ENCODE measurements at places on chromosomes 11 and 22.
A peak's percentile ranks its signal among the peaks of the same experiment; 100 is the strongest.

- no peak for DNase-seq
Observed at GRCh38 chr22:48391820-48392219, 1435.9 kb downstream of the BRD1 start.

- no peak for DNase-seq
Observed at GRCh38 chr11:120146413-120147093, 8.6 kb upstream of the TRIM29 start.

GRCh38 chr11:126133901-126134300, 71.2 kb upstream of the CDON start:
- no peak for DNase-seq

- DNase-seq, result no peak
Observed at GRCh38 chr22:39182478-39183030, 30.1 kb upstream of the CBX7 start.

DNA sequence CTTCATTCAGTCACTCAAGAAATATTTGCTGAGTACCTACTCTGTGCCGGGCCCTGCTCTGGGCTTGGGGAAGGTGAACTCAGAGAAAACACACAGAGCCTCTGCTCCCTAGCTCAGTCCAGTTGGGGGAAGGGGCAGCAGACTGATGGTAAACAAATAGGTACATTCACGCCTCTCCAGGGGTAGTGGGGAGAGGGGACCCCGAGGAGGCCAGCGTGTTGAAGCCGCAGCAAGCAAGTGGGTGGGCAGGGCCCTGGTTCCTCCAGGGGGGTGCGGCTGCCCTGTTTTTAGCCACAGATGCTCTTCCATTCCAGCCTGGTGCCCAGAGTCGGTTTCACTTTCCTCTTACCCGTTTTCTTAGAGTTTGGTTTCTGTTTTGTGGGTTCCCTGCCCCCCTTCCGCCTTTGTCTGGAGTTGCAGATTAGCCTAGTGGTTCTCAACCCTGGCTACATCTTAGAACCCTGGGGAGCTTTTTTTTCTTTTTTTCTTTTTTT, 8.7 kb downstream of the DRAP1 start:
- DNase-seq, result peak; percentile 94

GRCh38 chr22:37241351-37242142, 2.5 kb downstream of the RAC2 start:
- DNase-seq, result no peak

- DNase-seq, result no peak
Observed at GRCh38 chr22:42680648-42681047, 31.5 kb upstream of the CYB5R3 start.

- no peak for DNase-seq
Observed at GRCh38 chr11:124863826-124864165, 1.4 kb upstream of the ROBO3 start.

DNA sequence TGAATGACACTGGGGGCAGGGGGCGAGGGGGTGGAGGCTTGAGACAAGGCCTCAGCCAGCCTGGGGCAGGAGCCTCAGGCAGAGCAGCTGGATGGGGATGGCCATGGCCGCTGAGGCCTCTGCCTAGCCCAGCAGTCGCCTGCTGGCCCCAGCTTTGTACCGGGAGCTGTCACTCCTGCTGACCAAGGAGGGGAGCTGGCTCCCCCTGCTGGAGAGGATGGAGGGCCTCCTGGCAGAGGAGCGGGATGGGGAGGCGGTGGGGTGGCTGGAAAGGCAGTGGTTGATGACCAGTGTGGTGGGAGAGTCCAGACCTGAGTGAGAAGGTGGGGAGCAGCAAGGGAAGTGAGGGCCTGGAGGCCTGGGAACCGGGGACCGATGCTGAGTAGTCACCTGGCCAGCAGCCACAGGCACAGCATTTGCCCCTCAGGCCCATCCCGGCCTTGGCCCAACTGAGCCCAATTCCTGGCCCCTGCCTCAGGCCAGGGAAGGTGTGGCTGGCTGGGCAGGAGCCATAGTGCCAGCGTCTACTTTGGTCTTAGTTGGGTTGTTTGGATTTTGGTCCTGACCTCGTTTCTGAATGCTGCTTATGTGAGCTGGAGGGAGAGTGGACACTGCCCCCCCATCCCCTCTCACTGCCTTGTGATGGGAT, 6.0 kb upstream of the SUSD2 start:
- DNase-seq, result peak; percentile 42

GRCh38 chr11:71843858-71844257, 10.9 kb downstream of the DEFB108B start:
- DNase-seq, result no peak

- DNase-seq, result no peak
Observed at GRCh38 chr11:22761066-22761465, 68.5 kb downstream of the SVIP start.

DNA sequence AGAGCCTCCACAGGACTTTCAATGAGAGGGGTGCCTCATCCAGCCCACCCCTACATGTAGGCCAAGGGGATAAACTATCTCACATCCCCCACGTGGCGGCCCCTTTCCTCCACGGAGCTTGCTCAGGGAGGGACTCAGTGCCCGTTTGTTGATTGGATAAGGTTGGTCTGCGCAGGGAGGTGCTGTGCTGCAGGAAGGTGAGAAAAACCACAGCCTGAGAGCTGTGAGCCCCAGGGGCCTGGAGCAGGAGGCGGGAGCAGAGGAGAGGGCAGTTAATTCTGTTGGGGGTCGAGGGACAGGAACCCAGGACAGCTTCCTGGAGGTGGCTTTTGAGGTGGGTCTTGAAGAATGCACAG, 31.9 kb upstream of the ATXN10 start:
- DNase-seq, result no peak

DNA sequence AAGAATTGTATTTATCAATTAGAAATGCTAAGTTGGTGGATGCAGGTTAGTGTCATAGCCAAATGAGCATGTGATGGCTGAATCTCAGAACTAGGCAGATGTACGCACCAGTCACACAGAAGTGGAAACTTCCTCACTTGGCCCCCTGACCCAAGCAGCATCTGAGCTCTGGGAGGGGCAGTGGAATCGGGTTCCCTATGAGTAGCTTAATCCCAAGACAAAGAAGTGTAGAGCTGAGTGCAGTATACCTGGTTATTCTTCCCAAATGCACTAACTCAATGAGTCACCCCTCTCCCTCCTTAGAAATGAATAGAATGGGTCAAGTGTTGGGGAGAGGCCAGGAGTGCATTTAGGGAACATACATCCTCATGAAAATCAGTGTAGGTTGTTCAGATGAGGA, 224.6 kb downstream of the FAT3 start:
- DNase-seq, result no peak

DNA sequence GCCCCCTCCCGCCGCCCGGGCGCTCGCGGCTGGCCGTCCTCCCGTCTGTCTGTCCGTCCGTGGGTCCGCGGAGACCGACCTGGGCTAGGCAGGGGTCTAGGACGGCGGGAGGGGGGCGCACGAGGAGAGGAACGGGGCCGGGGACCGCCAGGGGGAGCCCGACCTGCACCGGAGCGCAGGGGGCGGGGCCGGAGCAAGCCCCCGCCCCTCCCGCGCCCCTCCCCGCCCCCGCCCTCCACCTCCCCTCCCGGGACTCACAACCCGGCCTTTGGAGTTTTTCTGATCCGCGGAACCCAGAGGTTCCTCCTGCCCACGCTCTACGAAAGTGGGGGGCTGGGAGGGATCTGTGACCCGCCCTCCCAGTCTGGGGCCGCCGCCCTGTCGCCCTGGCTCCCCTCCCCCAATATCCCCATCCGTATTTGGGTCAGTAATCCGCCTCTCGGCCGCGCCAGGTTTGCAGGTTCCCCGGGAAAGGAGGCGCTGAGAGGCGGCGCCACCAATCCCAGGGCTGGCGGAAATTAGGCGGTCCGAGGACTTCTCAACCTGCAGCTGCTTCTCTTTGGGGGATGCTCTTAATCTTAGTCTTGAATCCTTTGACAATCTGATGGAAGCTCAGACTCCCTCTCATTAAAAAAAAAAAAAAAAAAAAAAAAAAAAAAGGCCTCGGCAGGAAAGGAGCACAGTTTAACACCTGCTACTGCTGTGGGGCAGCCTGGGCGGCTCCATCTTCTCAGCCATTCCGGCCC, 925 bp upstream of the KCNJ11 start:
- peak; percentile 83 for DNase-seq

DNA sequence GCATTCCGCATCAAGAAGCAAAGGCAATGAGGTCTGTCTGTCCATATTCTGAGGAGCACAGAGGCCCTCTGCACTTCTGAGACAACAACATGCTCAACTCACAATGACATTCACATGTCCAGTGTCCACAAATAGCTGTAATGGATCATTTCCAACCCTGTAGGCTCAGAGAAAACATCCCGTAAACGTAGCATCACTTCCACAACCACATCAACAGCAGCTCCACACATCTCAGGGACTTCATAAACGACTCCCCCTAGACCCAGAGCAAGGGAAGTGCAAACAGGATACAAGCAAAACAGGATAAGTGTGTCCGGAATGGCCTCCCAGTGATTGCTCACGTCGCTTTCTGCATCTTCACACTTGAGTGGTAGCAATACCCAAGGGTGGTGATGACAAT, 100.2 kb downstream of the SYN3 start:
- no peak for DNase-seq

DNA sequence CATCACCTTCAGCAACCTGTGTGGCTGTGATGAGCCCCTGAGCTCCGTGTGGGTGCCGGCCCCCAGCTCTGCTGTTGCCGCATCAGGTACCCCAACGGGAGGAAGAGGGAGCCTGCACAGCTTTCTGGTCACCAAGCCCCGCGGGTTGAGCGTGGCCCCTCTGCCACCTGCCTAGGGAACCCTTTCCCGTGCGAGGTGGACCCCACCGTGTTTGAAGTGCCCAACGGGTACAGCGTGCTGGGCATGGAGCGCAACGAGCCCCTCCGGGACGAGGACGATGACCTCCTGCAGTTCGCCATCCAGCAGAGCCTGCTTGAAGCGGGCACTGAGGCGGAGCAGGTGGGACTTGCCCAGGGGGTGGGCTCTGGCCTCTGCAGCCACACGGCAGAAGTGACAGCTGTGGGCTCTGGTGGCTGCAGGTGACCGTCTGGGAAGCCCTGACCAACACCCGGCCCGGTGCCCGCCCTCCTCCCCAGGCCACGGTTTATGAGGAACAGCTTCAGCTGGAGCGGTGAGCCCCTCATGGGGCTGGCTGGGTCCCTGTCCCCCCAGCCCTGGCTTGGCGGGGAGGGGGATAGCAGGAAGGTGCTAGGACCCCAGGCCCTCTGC, 1.9 kb upstream of the SSH3 start:
- DNase-seq, result no peak

GRCh38 chr11:117072517-117073461, 25.4 kb downstream of the SIK3 start:
- DNase-seq, result no peak

GRCh38 chr11:111435046-111435698, 56.1 kb upstream of the POU2AF1 start:
- DNase-seq, result no peak

DNA sequence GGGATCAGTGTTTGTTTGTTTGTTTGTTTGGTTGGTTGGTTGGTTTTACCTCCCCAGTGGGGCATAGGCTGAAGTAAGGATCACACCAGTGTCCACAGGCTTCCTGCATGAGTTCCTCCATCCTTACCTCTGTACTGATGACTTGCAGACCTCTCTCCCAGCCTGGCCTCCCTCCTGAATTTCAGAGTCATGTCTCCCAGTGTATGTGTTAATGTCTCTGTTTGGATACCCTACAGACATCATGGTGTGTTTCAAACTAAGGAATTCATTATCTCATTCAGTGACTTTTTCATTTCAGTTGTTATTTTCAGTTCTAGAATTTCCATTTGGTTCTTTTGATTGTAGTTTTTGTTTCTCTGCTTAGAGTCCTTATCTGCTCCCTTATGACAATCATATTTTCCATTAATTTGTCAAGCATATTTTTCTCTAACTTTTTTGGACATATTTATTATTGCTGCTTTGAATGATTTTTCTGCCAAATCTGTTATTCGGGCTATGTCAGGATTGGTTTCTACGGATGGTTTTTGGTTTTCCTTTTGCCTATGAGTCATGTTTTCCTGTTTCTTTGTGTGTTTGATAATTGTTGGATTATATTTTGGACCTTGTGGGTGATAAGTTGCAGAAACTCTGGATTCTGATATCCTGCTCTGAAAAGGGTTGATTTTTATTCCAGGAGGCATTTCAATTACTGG, 23.6 kb downstream of the MYEOV start:
- no peak for DNase-seq

DNA sequence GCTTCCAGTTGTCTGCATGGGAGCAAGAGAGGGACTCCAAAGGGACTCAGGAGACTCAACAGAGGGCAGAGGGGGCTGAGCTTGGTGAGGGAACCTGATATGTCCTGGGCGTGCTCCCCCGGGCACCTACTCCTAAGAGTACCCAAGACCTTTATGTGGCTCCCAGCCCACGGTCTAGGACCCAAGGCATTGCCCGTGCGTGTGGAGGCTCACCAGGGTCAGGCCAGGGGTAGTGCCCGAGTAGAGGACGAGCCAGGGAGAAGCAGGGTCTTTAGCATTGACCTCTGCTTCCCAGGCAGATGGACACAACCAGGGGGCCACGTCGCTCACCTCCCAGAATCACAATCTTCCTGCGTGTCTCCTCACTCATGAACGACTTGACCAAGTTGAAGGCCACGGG, 13.4 kb downstream of the SEC14L4 start:
- no peak for DNase-seq

DNA sequence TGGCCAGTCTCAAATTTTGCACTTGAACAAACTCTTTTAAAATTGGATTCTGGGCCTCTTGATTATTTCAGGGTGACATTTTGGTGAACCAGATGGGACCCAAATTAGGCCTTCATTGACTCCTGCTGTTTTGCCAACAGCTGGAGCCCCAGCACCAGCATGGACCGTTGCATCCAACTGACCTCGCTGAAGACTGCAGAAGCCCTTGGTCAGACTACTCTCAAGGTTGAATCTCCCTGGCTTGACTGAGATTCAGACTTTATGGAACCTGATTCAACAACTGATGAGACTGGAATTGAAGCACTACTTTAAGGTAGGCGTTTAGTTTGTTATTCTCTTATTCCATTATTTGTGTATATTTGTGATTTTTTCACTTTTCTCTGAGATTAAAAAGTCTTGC, 41.7 kb downstream of the NARS2 start:
- DNase-seq, result no peak

GRCh38 chr22:43388420-43388851, 23.4 kb upstream of the MPPED1 start:
- DNase-seq, result peak; percentile 60

DNA sequence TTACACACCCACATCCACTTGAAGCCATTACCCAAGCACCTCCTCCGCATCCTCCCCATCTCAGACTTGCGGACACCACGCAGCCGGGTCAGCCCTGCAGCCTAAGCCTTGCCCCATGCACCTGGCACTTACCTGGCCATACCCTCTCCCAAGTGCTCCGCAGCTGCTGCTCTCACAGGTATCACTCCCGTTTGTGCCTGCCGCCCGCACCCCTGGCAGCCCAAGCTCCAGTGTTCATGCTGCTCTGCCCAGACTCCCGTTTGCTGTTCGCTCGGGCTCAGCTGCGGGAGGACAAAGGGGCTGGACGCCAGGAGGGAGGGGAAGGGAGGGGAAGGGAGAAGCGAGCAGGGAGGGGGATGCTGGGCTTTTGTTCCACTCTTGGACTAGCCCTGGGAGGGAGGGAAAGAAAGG, at the start of gene KLHL35:
TSS of gene KLHL35 (minus strand) at position 293 of the 411 bp plus-strand sequence. CDS start 2,574 bp downstream, outside the sequence.
- DNase-seq, result no peak

GRCh38 chr11:120182790-120183491, 27.9 kb upstream of the OAF start:
- no peak for DNase-seq

Data from MM.1S (cell line).